Kidney epithelial cell (primary cell): ENCODE measurements at places on chromosomes 7 and 10. TPM values are rescaled to one million over a fixed set of nuclear protein-coding genes. Genes with fewer than 3 reads are reported as not detected.

The MALRD1 gene
- total RNA-seq, result 0.08 TPM in 1 of 2 replicates, not detected in the other

The BHLHA15 gene
- total RNA-seq, result 8.1 and 9.7 TPM in 2 replicates

The PRPS1L1 gene
- total RNA-seq, result not detected in 2 replicates

The NPY gene
- not detected in 2 replicates for total RNA-seq

The CLIP2 gene
- 46.3 and 54.1 TPM in 2 replicates for total RNA-seq

The LRRC18 gene
- total RNA-seq, result not detected in 2 replicates

The TMEM140 gene
- total RNA-seq, result 0.75 and 1.8 TPM in 2 replicates

The VSTM2A gene
- not detected in 2 replicates for total RNA-seq

The CPED1 gene
- total RNA-seq, result 3.1 and 3.2 TPM in 2 replicates

The DOCK4 gene
- 16.8 and 24.0 TPM in 2 replicates for total RNA-seq

The MYL10 gene
- total RNA-seq, result not detected in 2 replicates

The SP8 gene
- not detected in 2 replicates for total RNA-seq

The CFAP46 gene
- 3.8 and 5.1 TPM in 2 replicates for total RNA-seq

The TFAM gene
- 32.4 and 36.4 TPM in 2 replicates for total RNA-seq

The HKDC1 gene
- 125 and 126 TPM in 2 replicates for total RNA-seq

The CNTNAP2 gene
- 14.0 and 15.1 TPM in 2 replicates for total RNA-seq

The CYP2C9 gene
- total RNA-seq, result not detected in 2 replicates

The HGF gene
- not detected in 2 replicates for total RNA-seq

The PRKG1 gene
- total RNA-seq, result 1.3 and 2.6 TPM in 2 replicates

The FAM25A gene
- total RNA-seq, result not detected in 2 replicates

The ACBD5 gene
- total RNA-seq, result 24.6 and 27.9 TPM in 2 replicates

The ZNF425 gene
- 3.9 and 5.0 TPM in 2 replicates for total RNA-seq

The NME8 gene
- total RNA-seq, result not detected in 2 replicates

The CALML3 gene
- not detected in 2 replicates for total RNA-seq

The TBXAS1 gene
- 7.1 and 7.8 TPM in 2 replicates for total RNA-seq

The AMZ1 gene
- 2.8 and 5.6 TPM in 2 replicates for total RNA-seq

The PNLIP gene
- not detected in 2 replicates for total RNA-seq

The ATRNL1 gene
- 5.1 and 11.4 TPM in 2 replicates for total RNA-seq

The MKLN1 gene
- 18.8 and 20.1 TPM in 2 replicates for total RNA-seq

The VGF gene
- total RNA-seq, result 17.5 and 17.8 TPM in 2 replicates

The MRLN gene
- total RNA-seq, result not detected in 2 replicates

The DNAH11 gene
- total RNA-seq, result not detected in 2 replicates
